ENCODE measurements at places on chromosomes 1 and 21.

DNA sequence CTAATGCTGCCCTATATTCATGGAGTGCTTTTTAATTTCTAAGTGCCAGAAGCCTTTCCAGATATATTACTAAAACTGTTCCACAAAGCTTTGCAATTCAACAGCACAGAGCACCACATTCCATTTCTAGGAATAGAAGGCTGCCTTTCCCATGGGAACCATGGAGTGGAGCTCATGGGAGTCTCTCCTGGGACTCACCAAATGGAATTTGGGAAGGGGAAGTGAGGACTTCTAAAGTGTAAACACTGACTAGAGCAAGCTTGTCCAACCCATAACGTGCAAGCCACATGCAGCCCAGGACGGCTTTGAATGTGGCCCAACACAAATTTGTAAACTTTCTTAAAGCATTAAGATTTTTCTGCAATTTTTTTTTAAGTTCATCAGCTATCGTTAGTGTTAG lies 190.4 kb upstream of the TNR start:
- DNase-seq: no peak

- no peak for DNase-seq
These were observed 329.2 kb downstream of the TGFB2 start for GRCh38 chr1:218674280-218674773.

GRCh38 chr1:72954943-72955342 lies 672.6 kb upstream of the NEGR1 start:
- no peak for DNase-seq

GRCh38 chr1:243903895-243904294 lies 53.9 kb upstream of the AKT3 start:
- no peak for DNase-seq

GRCh38 chr1:25829046-25829445 lies 9.3 kb downstream of the MTFR1L start:
- no peak for DNase-seq

- no peak for DNase-seq
These were observed 51.5 kb upstream of the CYP2J2 start for GRCh38 chr1:59978026-59978425.

DNA sequence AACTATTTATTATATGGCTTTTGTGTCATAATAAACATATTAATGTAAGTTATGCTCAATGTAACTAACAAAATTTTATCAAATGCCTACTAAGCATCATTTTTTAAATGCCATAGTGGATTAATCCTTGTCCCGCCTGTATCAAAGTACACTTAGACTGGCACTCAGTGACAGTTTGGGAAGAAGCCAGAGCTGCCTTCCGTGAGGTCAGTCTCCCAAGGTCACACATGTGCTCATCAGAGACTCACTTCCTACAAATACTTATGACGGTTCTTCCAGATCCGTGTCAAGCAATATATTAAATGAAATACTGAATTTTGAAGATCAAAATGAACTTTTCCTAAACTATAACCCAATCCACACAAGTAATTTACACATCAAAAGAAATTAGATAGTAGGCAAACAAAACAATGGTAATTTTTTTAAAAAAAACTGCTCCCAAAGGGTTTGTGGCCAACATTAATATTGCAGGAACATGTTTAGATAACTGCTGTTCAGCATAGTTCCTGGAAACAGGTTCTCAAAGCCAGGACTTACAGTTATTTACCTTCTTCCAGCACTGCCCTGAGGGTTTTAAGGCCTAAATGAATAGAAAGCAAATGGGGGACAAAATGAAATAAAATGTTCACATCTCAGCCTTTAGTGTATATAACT lies 27.2 kb downstream of the WLS start:
- DNase-seq: no peak

DNA sequence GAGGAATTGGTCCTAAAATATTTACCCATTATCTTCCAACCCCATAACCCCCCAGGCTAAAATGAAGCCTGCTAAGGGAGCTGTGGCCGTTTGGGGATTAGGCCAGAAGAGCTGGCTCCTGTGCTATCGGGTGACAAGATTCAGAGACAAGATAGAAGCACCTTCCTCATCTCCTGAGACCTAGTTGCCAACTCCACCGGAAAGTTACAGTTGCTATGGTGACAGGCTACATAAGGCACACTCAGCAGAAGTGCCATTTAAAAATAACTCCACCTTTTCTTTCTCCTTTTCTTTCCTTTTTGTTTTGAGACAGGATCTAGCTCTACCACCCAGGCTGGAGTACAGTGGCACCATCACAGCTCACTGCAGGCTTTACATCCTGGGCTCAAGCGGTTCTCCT lies 43.6 kb upstream of the ROR1 start:
- no peak for DNase-seq

- no peak for DNase-seq
These were observed 97.7 kb downstream of the PGBD5 start for GRCh38 chr1:230328342-230329015.

DNA sequence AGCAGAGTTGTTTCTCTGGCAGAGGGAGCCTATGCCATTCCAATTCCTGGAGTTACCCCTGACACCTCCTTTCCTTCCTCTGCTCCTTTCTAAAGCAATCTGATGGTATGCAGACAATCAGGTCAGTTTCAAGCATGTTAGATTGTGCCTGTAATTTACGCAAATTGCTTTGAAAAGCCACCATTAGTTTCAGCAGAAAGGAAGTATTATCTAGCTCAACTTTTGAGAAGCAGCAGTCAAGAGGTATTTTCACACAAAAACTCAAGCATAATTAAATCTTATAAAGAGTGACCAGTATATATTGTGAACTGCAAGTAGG lies 2.2 kb downstream of the ERRFI1 start:
- DNase-seq: no peak

GRCh38 chr1:81781749-81782148 lies 19.0 kb upstream of the ADGRL2 start:
- no peak for DNase-seq

- no peak for DNase-seq
These were observed 156.2 kb downstream of the RHOU start for GRCh38 chr1:228891272-228892034.

- DNase-seq: no peak
These were observed 12.2 kb downstream of the SARS1 start for GRCh38 chr1:109225711-109226445.

DNA sequence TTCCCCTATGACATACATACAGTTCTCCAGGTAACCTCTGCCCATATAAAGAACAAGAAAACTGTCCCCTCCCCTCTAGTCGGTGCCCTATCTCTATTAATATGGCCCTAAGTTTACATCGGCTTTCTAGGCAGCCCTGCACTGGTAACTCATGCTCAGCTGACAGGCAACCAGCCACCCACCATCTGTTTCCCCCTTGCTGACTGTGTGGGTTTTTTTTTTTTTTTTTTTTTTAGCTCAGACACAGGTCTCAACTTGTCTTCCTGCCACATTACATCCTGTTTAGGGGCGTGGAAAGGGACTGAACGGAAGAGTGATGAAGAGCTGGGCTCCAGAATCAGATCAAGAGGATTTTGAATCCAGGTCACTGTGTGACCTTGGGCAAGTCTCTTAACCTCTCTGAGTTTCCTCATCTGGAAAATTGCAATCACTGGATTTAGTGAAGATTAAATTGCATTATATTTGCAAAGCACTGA lies 14.0 kb downstream of the LAPTM5 start:
- no peak for DNase-seq

DNA sequence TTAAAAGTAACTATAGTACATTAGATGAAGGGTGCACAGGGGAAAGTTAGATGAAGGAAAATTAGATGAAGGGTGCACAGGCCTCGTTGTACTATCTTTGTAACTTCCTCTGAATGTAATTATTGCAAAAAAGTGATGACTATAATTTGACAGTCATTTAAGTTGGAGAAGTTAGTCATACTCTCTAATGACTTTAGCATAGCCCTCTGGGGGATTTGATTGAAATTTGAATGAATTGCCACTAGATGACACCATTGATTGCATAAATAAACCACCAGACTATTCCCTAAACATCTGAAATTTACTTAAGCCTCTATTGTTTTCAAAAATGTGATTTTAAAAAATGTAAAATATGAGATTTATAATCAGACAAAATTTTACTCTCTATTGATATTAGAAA lies 102.6 kb downstream of the TPR start:
- no peak for DNase-seq

DNA sequence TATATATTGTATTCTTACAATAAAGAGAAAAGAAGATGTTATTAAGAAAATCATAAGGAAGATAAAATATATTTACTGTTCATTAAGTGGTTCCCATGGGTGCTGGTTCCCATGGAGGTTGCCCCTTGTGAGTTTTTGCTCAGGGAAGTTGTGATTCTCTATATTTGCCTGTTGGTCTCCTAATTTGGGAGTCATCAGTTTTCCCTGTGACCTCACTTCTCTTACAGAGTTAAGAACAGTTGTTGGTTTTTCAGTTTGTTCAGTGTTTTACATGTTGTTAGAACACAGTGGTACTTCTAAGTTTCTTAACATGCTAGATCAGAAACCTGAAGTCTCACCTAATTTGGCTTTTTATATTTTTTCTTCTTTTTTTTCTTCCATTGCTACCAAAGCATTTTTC lies 109.2 kb downstream of the OSBPL9 start:
- no peak for DNase-seq

- no peak for DNase-seq
These were observed 1.7 kb downstream of the IGFN1 start for GRCh38 chr1:201192261-201192788.

DNA sequence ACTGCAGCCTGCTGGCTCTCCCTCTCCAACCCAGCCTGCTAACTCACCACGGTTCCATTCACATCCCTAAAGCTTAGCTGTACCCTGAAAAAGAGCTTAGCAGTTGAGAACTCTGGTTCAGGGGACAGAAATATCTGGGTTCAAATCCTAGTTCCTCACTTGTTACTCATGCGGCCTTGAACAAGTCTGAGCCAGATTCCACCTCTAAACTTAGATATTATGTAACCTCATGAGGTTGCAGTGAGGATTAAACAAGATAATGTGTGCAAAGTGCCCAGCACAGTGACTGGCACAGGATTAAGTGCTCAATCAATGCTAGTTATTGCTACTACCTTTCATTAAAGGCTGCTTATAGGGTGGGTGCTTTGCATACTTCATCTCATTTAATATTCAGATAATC lies 41.3 kb upstream of the DHCR24 start:
- DNase-seq: no peak

GRCh38 chr1:100452641-100453040 lies 85.3 kb upstream of the GPR88 start:
- DNase-seq: no peak

DNA sequence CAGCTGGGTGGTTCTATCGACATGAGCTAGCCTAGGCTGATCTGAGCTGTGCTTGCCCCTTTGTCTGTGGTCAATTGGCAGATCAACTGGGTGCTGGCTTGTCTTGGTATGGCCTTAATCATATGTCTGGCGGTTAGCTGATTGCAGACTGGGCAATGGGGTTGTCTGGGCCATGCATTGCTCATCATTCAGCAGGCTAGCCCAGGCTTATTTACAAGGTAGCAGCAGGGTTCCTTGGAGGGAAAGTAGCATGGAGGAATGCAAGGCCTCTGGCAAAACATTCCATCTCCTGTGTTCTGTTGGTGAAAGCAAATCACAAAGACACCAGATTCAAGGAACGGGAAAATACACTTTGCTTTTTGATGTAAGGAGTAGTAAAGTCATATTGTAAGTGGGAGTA lies 84.0 kb upstream of the IVNS1ABP start:
- DNase-seq: no peak

DNA sequence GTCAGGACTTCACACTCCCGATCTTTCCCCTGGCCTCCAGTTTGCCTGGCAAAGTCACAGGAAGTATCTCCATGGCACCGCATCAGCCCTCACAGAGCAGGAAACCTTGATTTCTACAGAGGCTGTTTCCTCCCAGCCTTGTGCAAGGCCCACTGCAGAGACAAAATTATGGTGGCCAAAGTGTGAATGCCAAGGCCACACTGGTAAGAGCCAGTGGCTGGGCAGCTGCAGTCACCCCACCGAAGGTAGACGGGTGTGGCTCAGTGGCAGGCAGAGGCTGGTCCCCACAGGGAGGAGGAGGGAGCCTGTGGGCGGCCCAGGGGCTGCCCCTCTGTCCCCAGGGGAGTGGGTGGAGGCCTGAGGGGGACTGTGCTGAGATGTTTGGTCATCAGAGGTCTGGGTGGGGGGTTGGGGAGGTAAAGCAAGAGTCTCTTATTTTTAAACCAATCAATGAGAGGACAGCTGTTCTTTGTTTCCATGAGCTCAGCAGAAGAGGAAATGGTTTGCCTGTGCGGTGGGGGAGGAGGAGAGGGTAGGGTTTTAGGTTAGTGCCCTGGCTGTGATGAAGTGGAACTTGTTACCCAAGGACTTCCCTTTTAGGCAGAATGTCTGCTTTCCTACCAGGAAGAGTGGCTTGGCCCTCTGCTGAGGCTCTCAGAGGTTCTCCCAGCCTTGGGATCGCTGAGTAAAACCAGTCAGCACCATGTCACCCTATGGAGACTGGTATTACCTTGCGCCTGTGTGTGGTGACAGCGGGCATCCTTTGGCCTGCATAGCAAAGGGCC lies 18.0 kb upstream of the BTG2 start:
- DNase-seq: peak; percentile 49

GRCh38 chr1:28111157-28111556 lies 22.7 kb upstream of the EYA3 start:
- DNase-seq: no peak

- DNase-seq: no peak
These were observed at the start of gene PADI4 for GRCh38 chr1:17307946-17308345. Gene PADI4, plus strand, starts transcription at chr1:17308197. Its CDS starts 26 bp downstream, at chr1:17308223.

- DNase-seq: no peak
These were observed 34.4 kb upstream of the ROR1 start for GRCh38 chr1:63739452-63739851.

- no peak for DNase-seq
These were observed 56.5 kb downstream of the COLGALT2 start for GRCh38 chr1:183980951-183981525.

DNA sequence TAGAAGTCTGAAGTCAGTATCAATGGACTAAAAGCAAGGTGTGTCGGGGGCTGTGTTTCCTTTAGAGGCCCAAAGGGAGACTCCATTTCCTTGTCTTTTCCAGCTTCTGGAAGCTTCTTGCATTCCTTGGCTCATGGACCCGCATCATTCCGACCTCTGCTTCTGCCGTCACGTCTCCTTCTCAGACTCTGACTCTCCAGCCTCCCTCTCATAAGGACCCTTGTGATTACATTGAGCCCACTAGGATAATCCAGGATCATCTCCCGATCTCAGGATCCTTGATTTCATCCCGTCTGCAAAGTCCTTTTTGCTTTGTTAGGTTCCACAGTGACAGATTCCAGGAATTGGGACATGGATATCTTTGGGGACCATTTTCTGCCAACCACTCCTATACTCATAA lies 265.8 kb upstream of the CSF3R start:
- no peak for DNase-seq
